Right lung (tissue), 10 donors: ENCODE measurements at places on chromosomes 12 and 14. TPM values are rescaled to one million over a fixed set of nuclear protein-coding genes. Genes with fewer than 3 reads are reported as not detected.

The NKX2-1 gene
- polyA plus RNA-seq = 116 TPM

The KRT74 gene
- polyA plus RNA-seq = not detected

The EGLN3 gene
- polyA plus RNA-seq = 44.4 TPM

The PRB2 gene
- polyA plus RNA-seq = not detected

The SIX6 gene
- polyA plus RNA-seq = not detected

GRCh38 chr14:91987192-91987591 lies 39.7 kb upstream of the FBLN5 start:
- no peak for DNase-seq

GRCh38 chr12:124087266-124088051 lies 114.4 kb downstream of the ZNF664 start:
- DNase-seq = peak; percentile 49

DNA sequence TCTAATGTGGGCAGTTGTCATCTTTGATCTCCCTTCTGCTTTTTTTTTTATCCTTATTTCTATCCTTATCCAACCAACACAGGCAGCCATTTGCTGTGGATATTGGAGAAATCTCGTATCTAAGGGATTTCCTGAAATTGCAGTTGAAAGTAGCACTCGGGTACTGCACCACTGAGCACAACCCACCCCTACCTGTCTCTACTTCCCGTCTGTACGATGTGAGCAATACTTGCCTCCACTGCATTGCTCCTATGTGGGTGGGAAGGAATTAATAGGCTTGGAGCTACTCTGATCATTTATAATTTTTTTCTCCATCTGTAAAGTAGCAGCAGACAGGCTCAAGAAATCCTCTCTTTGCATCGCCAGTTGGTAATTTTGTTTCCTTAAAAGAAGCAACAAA lies 300.4 kb downstream of the SNAPC1 start:
- DNase-seq = no peak

DNA sequence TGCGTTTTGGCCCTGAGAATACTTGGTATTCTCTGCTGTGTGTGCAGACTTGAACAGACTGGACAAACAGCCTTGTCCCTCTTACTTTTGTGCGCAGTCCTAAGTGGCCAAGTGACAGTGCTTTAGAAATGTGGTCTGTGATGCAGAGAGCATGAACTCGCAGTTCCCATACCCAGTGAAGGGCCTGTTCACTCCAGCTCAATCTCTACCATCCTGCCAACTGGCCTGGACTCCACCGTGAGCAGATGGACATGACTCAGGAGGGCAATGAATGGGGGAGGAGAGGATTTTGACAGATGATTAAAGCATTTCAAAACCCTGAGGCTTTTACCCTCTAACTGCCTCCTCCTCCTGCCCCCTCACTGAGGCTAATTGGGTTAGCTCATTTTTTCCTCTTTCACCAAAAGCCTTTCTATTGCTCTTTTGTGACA lies 62.5 kb upstream of the PYGL start:
- DNase-seq = no peak

DNA sequence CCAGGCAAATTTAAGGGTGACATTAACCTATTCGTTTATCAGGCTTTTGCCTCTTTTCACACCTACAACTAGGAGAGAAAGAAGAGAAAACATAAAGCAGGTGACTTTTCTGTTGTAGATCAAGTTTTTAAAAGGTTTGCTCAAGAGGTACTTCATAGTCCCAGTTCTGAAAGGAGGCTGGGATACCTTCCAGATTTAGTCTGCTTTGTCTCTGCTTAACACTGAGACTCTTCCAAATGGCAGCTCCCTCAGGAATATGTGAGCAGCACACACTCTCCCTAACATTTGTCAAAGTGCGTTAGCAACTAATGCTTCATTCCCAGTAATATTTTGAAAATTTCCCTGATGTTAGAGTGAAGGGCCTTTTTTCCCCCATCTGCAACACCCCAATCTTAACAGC lies 133.7 kb upstream of the RASSF8 start:
- DNase-seq = no peak

GRCh38 chr12:45756666-45757065 lies 27.2 kb downstream of the ARID2 start:
- DNase-seq = no peak

DNA sequence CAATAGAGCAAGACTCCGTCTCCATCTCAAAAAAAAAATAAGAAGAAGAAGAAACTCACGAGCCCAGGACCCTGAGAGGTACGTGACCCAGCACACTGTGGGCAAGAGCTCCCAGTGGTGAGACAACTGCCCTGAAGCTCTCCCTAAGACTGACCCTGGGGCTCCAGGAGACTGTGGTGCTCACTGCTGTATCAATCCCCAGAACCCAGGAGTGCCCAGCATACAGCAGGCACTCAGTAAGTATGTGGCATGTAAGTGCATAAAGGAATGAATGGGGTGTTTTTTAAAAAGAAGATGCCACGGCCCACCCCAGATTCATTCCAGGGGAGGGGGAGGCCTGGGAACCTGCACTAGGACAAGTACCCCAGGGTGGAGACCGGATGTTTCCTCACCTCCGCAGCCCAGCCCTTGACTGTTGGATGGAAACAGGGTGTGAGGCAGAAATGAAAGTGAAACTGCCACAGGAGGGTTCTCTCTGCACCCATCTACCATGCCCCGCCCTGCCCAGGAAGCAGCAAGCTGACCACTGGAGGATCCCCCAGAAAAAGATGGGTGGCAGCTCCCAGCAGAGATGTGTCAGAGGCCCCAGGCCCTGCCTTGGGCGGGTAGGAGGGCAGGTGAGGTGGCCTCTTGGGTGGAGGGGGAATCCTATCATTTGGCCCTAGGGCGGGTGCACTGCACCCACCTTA lies 12.2 kb downstream of the ITPK1 start:
- DNase-seq = no peak

- no peak for DNase-seq
Observed at GRCh38 chr12:130075497-130076076, 86.7 kb upstream of the FZD10 start.

- DNase-seq = no peak
Observed at GRCh38 chr14:90562652-90563051, 165.8 kb downstream of the CALM1 start.

GRCh38 chr14:76426161-76426696 lies 50.3 kb downstream of the ESRRB start:
- no peak for DNase-seq

GRCh38 chr14:65329911-65330310 lies 82.6 kb upstream of the FUT8 start:
- DNase-seq = no peak

DNA sequence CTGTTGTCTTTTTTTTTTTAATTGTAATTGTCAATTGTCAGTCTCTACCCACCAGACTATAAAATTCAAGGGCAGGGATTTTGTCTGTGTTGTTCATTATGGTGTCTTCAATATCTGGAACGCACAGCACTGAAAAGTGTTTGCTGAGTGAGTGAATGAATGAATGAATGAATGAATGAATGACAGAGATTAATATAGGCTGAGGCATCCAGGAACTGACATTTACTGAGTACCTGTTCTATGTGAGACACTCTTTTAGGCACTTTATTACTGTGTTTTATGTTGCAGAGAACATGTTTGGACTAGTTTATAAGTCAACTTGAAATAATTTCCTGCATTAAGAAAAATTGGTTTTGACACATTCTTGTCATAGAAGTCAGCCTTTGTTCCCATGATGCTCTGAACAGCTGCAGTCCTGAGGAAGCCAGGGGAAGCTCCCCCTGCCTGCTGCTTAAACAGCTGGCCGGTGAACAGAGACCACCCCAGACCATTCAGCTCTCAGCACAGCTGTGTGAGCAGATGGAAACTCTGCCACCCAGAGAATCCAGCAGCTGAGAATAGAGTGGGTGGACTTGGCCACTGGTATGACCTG lies 160.7 kb upstream of the CCND2 start:
- no peak for DNase-seq

DNA sequence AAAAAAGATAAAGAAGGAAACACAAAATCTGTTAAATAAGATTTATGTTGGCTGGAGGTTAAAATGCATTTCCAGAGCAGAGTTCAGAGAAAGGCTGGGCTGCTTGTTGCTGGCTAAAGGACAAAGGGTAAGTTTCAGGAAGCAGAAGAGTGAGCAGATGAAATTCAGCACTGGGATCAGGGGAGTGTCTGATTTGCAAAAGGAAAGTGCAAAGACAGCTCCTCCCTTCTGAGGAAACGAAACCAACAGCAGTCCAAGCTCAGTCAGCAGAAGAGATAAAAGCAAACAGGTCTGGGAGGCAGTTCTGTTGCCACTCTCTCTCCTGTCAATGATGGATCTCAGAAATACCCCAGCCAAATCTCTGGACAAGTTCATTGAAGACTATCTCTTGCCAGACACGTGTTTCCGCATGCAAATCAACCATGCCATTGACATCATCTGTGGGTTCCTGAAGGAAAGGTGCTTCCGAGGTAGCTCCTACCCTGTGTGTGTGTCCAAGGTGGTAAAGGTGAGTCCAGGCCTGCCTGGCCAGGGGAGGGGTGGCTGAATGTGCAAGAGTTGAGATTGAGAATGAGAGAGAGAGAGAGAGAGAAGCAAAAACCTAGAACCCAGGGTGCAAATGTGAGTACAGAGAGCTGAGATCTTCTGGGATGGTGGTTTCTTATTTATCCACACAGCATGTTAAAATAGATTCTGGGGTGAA lies at the start of gene OAS1:
TSS of gene OAS1 (plus strand) at position 251 of the 703 bp plus-strand sequence. CDS start at position 329, 78 bp downstream.
- DNase-seq = no peak

GRCh38 chr12:80632835-80633234 lies 74.6 kb upstream of the MYF6 start:
- DNase-seq = no peak

DNA sequence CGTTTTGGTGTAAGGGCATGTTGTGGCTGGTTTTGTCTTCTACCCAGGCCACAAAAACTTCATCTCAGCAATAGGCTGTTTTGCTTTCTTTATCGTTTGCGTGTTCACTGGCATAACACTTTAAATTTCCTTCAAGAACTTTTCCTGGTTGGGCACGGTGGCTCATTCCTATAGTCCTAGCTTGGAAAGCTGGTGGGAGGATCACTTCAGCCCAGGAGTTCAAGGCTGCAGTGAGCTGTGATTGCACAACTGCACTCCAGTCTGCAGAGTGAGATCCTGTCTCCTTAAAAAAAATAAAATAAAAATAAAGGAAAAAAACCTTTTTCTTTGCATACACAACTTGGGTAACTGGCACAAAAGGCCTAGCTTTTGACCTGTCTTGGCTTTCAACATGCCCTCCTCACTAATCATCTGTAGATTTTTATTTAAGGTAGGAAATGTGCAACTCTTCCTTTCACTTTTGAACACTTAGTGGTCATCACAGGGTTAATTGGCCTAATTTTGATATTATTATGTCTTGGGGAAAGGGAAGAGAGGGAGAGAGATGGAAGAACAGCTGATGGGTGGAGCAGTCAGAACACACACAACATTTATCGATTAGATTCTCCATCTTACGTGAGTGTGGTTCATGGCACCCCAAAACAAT lies 78.9 kb upstream of the PSMA6 start:
- DNase-seq = no peak

DNA sequence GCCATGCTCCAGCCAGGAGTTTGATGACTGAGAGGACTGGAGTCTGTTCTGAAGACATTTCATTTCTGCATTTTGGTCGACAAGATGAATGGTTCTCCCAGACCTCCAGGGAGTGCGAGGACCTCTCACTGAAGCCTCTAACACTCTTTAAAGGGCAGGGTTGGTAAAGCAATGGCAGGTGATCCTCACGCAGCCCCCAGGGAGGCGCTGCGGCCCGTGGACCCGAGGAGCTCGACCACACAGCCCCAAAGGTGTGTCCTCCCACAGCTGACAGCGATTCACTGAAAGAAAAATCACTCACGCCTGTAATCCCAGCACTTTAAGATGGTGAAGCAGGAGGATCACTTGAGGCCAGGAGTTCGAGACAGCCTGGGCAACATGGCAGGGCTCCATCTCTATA lies 183.8 kb upstream of the SFSWAP start:
- DNase-seq = no peak

GRCh38 chr12:105348561-105348960 lies 18.1 kb downstream of the C12orf75 start:
- DNase-seq = no peak

GRCh38 chr14:44283836-44284235 lies 223.2 kb downstream of the FSCB start:
- DNase-seq = no peak
